ENCODE measurements at places on chromosomes 2 and 18. TPM values are rescaled to one million over a fixed set of nuclear protein-coding genes. Genes with fewer than 3 reads are reported as not detected.

GRCh38 chr2:48529194-48529593 lies 760 bp upstream of the STON1 start:
- H3K4me3 ChIP-seq: no peak overlapping the region
- no peak for DNase-seq
- H3K27ac ChIP-seq: no peak overlapping the region
- H3K27me3 ChIP-seq: no peaks in the 10 kb centered on the region
- no peaks in the 10 kb centered on the region for H3K36me3 ChIP-seq

DNA sequence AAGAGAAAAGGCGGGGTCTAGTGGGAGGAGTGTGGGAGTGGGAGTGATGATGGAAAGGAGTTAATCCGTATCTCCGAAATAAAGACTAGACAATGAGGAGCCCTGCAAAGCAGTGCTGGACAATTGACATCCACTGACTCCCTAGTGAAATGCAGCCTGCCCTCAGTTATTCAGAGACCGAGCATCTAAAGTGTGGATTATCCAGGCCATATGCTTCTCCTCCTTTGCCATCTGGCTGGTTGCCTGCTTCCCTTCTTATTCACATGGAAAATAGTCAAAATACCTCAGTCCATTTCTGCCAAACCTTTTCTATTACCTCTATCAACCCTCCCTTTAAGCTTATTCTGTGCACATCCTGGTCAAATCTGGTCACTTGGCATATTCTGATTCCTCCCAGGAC lies 288.8 kb upstream of the SIX3 start:
- no peak overlapping the region for H3K27ac ChIP-seq

GRCh38 chr2:658426-658825 lies 18.8 kb downstream of the TMEM18 start:
- H3K4me1 ChIP-seq: no peaks in the 10 kb centered on the region
- peaks cover 6% of the 10 kb centered on the region for H3K27me3 ChIP-seq
- H3K27ac ChIP-seq: no peak overlapping the region

DNA sequence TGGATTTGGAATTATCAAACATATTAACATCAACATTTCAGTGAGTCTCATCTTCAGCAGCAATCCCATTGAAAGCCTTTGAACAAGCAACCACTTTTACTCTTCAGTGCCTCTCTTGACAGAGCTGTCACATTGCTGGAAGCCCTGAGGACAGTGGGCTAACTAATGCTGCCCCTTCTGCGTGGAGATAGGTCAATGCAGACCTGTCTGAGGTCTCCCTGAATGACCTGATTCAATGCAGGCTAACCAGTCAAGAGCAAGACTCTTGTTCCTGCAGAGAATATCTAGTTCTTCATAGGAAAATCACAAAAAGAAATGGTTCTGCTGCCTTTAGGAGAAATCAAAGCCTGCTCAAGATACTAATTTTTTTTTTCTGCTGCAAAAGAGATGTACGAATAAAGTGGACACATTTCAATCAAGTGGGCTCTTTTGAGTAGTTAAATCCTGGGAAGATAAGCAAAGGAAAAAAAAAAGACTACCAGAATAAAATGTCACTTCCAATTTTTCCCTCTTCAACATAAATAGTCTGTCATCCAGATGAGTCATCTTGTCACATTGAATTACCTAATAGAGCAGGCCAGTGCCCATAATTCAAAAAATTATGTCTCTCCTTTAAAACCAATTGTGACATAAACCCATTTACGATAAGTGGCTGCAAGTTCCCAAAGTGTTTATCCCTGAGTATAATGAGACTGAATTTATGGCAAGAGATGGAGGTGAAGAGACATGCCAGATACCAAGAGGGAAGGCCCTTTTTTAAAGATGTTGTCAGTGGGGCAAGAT lies 1269.0 kb upstream of the DDX18 start:
- no peak for DNase-seq
- H3K27me3 ChIP-seq: no peaks in the 10 kb centered on the region
- H3K27ac ChIP-seq: no peak overlapping the region
- no peaks in the 10 kb centered on the region for H3K36me3 ChIP-seq
- H3K4me3 ChIP-seq: no peak overlapping the region

DNA sequence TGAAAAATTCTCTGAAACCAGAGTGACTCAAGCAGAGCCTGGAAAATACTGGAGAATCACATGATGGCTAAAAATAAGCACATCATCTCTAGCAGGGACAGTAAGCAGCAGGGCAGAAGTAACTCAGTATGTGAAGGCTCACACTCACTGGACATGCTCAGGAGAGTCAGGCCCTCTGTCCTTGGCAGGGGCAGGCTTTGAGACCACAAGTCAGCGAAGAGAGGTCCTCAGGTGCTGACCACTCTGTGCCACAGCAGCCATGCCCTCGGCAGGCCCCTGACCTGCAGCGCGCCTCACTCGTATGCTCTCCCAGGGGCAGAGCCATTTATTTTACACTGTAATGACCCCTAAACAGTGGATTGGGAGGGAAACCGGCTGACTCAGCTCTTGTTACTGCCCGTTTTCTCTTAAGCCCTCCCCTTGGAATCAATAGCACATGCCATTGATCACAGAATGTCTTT lies 76.8 kb downstream of the MAPRE2 start:
- no peaks in the 10 kb centered on the region for H3K27me3 ChIP-seq
- no peaks in the 10 kb centered on the region for H3K36me3 ChIP-seq
- peaks cover 7% of the 10 kb centered on the region for H3K4me1 ChIP-seq
- H3K4me3 ChIP-seq: no peak overlapping the region

DNA sequence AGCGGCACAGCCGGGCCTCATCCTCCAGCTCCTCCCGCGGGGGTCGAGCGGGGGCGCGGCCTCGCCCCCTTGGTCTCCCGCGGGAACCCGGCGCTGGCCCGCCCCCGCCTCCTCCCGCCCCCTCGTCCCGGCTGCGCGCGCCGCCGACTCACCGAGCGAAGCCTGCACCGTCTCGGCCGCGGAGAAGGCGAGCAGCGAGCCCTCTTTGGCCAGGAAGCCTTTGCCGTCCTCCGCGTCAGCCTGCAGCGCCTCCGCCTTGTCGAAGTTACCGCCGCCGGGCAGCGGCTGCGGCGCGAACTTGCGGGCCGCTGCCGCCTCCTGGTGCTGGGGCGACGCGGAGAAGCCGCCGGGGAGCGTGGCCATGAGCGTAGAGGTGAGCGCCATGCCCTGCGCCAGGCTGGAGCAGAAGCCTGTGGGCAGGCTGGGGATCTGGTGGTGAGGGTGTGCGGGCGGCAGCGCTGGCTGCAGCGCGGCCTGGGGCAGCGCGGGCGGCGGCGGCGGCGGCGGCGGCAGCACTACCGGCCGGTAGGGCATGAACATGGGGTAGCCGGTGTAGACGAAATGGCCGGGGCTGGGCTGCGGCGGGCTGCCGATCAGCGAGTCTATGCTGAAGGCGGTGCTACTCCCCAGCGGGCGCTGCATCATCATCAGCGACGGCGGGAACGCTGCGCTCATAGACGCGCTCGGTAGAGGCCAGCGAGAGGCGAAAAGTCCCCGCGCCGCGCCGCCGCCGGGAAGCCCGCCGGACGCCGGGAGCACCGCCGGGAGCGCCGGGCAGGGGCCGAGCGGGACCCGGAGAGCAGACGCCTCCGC lies 683 bp downstream of the GBX2 start:
- H3K36me3 ChIP-seq: no peaks in the 10 kb centered on the region
- peaks cover 25% of the 10 kb centered on the region for H3K4me1 ChIP-seq
- H3K27me3 ChIP-seq: peaks cover 64% of the 10 kb centered on the region
- peak overlapping the region; percentile 38 for H3K27ac ChIP-seq

- no peaks in the 10 kb centered on the region for H3K4me1 ChIP-seq
- DNase-seq: no peak
- H3K27ac ChIP-seq: no peak overlapping the region
- no peak overlapping the region for H3K4me3 ChIP-seq
- no peaks in the 10 kb centered on the region for H3K27me3 ChIP-seq
Measured at GRCh38 chr2:81872006-81872405, 1567.5 kb upstream of the LRRTM1 start.

DNA sequence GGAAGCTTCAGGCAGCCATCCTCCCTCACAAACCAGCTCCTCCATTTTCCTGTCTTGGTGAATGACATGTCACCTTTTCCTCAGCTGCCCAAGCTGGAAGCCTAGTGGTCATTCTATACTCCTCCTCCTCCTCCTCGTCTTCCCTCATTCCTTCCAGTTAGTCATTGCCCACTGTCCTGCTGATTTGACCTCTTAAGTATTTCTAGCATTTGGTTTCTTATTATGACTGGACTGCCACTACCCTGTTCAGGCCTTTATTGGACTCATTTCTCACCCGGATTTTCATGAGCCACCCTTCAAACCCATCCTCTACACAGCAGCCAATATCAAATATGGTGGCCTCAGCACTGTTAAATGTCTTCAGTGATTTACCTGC lies 21.9 kb upstream of the MGAT5 start:
- H3K27ac ChIP-seq: peak overlapping the region; percentile 27
- no peaks in the 10 kb centered on the region for H3K36me3 ChIP-seq
- peak; percentile 76 for DNase-seq
- H3K4me1 ChIP-seq: peaks cover 33% of the 10 kb centered on the region
- H3K27me3 ChIP-seq: no peaks in the 10 kb centered on the region
- H3K4me3 ChIP-seq: no peak overlapping the region

GRCh38 chr2:189516546-189516945 lies 64.0 kb downstream of the SLC40A1 start:
- no peak for DNase-seq
- H3K36me3 ChIP-seq: no peaks in the 10 kb centered on the region
- H3K4me3 ChIP-seq: no peak overlapping the region
- H3K27ac ChIP-seq: no peak overlapping the region

- no peaks in the 10 kb centered on the region for H3K36me3 ChIP-seq
- no peak overlapping the region for H3K27ac ChIP-seq
- no peak for DNase-seq
- no peaks in the 10 kb centered on the region for H3K27me3 ChIP-seq
- H3K4me1 ChIP-seq: no peaks in the 10 kb centered on the region
Measured at GRCh38 chr2:18093196-18093595, 214.7 kb downstream of the KCNS3 start.

Gene AQP12A
- total RNA-seq: not detected

Gene TEX51
- total RNA-seq: not detected

Gene SGPP2
- 0.20 TPM for total RNA-seq

Gene PLA2R1
- 10.5 TPM for total RNA-seq

Gene DDX18
- total RNA-seq: 72.6 TPM

Gene DPYSL5
- total RNA-seq: 1.2 TPM

Gene CDK5R2
- 1.1 TPM for total RNA-seq

Gene SAG
- total RNA-seq: not detected

Gene CPSF3
- total RNA-seq: 40.3 TPM

Gene ERBB4
- 0.72 TPM for total RNA-seq

Data from astrocyte (in vitro differentiated cells and primary cell).